ENCODE measurements at places on chromosomes 1 and 21.

- H3K27me3 ChIP-seq: no peaks in the 10 kb centered on the region
- no peaks in the 10 kb centered on the region for H3K36me3 ChIP-seq
- no peaks in the 10 kb centered on the region for H3K4me1 ChIP-seq
- no peak overlapping the region for H3K4me3 ChIP-seq
Observed at GRCh38 chr1:55314740-55315139, 99.6 kb upstream of the USP24 start.

GRCh38 chr1:230985711-230986110 lies 6.8 kb downstream of the ARV1 start:
- no peaks in the 10 kb centered on the region for H3K27me3 ChIP-seq
- DNase-seq: no peak
- H3K4me1 ChIP-seq: no peaks in the 10 kb centered on the region
- no peak overlapping the region for H3K27ac ChIP-seq

GRCh38 chr1:174052621-174053020 lies 30.5 kb upstream of the RC3H1 start:
- no peak overlapping the region for H3K27ac ChIP-seq
- H3K4me1 ChIP-seq: no peaks in the 10 kb centered on the region
- no peaks in the 10 kb centered on the region for H3K27me3 ChIP-seq

GRCh38 chr1:156812293-156812990 lies 4.2 kb downstream of the SH2D2A start:
- no peak for DNase-seq
- no peaks in the 10 kb centered on the region for H3K27me3 ChIP-seq
- H3K4me1 ChIP-seq: peaks cover 5% of the 10 kb centered on the region
- H3K36me3 ChIP-seq: no peaks in the 10 kb centered on the region
- H3K4me3 ChIP-seq: no peak overlapping the region
- no peak overlapping the region for H3K27ac ChIP-seq

DNA sequence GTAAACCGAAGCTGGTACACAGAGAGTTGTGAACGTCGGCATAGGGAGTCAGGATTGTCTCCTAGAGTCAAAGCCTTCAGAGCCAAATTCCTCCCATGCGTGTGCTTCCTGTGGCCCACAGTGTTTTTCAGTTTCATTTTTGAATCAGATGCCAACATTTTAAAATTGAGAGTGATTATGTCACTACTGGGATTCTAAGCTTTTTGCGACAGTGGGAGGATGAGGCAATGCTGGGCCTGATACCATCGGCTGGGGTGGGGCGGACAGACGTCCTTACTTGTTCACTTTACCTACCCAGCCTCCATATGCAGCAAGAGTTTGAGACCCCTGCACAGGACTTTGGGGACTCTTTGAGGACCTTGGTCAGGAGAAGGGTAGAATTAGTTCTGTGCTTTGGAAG lies 1.3 kb upstream of the KLHDC7A start:
- no peak for DNase-seq
- H3K4me3 ChIP-seq: no peak overlapping the region
- peak overlapping the region; percentile 3 for H3K27ac ChIP-seq
- no peaks in the 10 kb centered on the region for H3K27me3 ChIP-seq
- H3K36me3 ChIP-seq: peaks cover 2% of the 10 kb centered on the region

DNA sequence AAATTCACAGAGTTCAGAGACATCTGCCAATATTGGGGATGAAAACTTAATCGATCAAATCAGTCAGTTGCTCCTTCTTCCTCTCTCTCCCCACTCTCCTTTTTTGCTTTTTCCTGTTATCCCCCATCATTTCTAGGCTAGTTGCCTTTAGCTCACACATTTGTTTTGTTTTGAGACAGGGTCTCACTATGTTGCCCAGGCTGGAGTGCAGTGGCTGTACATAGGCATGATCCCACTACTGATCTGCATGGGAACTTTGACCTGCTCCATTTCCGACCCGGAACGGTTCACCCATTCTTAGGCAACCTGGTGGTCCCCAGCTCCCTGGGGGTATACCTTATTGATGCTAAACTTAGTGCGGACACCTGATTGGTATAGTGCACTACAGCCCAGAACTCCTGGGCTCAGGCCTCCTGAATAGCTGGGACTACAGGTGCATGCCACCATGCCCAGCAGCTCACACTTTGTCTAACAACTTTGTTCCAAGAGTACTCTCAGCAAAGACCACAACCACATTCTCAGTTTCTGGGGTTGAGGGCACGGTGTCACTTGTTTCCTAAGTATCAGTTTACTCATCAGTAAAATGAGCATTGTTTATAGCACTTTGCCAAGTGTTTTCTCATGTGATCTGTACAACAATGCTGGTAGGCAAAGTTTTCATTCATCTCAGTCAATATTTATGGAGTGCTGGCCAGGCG lies 6.7 kb upstream of the ELOA start:
- H3K27me3 ChIP-seq: no peaks in the 10 kb centered on the region
- no peaks in the 10 kb centered on the region for H3K36me3 ChIP-seq
- no peak overlapping the region for H3K27ac ChIP-seq
- no peak overlapping the region for H3K4me3 ChIP-seq
- no peak for DNase-seq

DNA sequence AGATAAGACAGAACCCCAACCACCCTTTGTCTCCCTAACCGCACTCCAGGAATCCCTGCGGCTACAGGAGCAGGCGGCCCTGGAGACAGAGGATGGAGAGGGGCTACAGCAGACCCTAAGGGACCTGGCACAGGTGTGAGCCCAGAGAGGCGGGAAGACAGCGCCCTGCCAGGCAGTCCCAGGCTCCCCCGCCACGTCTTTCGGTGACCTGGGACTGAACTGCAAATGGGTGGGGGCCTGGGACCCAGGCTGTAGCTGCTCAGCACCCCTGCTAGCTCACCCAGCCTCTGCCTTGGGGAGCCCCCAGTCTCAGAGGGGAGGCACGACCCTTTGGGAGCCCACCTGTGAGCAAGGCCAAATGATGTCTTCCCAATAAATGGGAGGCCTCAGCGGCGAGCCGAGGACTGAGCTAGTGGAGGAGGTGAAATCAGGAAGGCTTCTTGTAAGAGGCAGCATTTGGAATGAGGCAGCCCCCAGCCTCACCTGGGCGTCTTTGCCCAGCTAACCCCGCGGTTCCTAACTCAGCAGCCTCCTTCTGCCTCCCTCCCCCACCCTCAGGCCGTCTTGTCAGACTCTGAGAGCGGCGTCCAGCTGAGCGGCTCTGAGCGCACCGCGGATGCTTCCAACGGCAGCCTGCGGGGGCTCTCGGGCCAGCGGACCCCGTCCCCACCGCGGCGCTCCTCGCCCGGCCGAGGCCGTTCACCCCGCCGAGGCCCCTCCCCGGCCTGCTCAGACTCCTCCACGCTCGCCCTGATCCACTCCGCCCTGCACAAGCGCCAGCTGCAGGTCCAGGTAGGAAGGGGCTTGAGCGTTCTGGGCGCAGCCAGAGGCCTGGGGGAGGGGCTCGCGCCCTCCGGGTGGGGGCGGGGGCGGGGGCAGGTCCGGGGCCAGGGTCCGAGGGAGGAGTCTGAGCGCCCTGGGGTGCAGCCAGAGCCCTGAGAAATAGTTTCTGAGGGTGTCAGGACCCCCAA lies 16.9 kb downstream of the CROCC start:
- H3K4me1 ChIP-seq: no peaks in the 10 kb centered on the region
- H3K36me3 ChIP-seq: no peaks in the 10 kb centered on the region
- no peak for DNase-seq
- no peak overlapping the region for H3K4me3 ChIP-seq
- no peak overlapping the region for H3K27ac ChIP-seq

GRCh38 chr1:174953285-174954072 lies 46.3 kb upstream of the CACYBP start:
- H3K4me3 ChIP-seq: no peak overlapping the region
- no peaks in the 10 kb centered on the region for H3K36me3 ChIP-seq
- peaks cover 19% of the 10 kb centered on the region for H3K4me1 ChIP-seq

DNA sequence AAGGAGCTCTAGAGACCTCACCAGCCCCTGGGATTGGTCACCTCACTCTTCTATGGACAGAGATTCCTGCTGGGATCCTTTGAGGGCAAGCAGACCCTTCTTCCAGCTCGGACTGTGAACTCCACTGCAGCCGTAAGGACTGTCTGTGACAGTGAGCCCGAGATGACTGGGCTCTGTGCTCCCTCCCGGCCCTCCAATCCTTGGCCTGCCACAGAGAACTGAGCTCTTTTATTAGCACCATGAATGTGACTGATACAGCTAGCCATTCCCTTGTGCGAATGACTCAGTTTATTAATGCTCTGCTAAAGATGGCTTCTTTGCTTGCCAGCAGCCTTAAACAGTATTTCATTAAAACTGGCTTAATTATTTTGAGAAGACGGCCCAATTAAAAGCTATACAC lies 194.6 kb upstream of the LMO4 start:
- no peaks in the 10 kb centered on the region for H3K27me3 ChIP-seq
- H3K27ac ChIP-seq: no peak overlapping the region
- no peaks in the 10 kb centered on the region for H3K36me3 ChIP-seq
- no peak overlapping the region for H3K4me3 ChIP-seq
- H3K4me1 ChIP-seq: no peaks in the 10 kb centered on the region
- no peak for DNase-seq

GRCh38 chr1:245682638-245683628 lies 528.1 kb downstream of the KIF26B start:
- no peaks in the 10 kb centered on the region for H3K36me3 ChIP-seq
- H3K27ac ChIP-seq: no peak overlapping the region
- H3K4me3 ChIP-seq: no peak overlapping the region
- DNase-seq: no peak
- no peaks in the 10 kb centered on the region for H3K4me1 ChIP-seq
